ENCODE measurements at places on chromosomes 12 and 14.

DNA sequence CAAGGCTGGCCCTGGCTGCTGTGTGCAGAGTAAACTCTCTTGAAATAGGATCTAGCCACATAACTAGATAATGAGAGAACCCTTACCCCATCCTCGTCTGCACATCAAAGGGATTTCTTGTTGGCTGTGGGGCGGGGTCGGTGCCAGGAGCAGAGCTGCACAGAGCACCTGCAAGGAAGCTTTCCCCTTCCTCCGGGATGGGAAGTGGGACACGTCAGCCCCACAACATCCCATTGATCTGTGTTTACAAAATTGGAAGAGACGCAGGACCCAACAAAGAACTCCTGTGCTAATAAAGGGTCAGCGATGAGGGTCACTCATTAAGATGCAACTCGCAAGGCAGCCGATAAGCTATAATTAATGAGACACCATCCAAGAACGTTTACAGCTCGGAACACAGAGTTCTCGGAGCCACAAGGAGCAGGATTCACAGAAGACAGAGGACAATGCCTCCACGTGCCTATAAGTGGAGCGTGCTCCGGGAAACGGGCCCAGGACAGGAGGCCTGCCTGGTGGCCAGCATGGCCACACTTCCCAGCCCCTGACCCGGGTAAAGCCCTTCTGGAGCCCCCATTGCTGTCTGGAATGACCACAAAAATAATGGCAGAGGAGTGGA lies 171.5 kb downstream of the SLC15A4 start:
- no peak for DNase-seq

- DNase-seq, result no peak
Measured at GRCh38 chr12:132485619-132486018, 4.3 kb upstream of the FBRSL1 start.

DNA sequence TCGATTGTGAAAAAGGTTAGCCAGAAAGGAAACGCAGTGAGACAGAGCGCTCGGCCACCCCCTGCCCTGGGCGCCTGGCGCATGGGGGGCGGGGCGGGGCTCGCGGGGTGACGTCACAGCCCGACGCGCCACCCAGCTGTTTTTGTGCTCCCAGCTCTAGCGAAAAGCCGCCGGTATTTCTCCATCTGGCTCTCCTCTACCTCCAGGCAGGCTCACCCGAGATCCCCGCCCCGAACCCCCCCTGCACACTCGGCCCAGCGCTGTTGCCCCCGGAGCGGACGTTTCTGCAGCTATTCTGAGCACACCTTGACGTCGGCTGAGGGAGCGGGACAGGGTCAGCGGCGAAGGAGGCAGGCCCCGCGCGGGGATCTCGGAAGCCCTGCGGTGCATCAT lies at the start of gene GABARAPL1:
Gene GABARAPL1 (plus strand): TSS at position 139 of the 393 bp plus-strand sequence. CDS start 253 bp downstream, at position 392.
- peak; percentile 69 for DNase-seq

DNA sequence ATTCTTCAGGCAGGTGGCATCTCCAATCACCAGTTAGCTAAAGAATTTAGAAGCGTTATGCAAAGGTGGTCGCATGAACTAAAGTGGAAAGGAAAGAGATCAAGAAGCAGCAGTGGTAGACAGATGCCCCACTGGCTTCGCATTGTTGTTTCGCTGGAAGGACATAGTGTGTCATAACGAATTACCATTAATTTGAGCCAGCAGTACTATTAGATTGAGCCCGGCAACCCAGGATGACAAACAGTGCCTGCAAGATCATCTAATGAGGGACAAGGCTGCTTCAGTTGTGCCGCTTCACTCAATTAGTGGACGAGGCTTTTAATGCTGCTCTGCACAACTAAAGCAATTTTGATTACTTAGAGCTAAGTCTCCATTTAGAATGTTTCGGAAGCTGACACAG lies 274.5 kb upstream of the SOX5 start:
- no peak for DNase-seq

- no peak for DNase-seq
Measured at GRCh38 chr12:110972866-110973265, 52.5 kb upstream of the MYL2 start.

- no peak for DNase-seq
Measured at GRCh38 chr12:111122458-111122878, 202.1 kb upstream of the MYL2 start.

DNA sequence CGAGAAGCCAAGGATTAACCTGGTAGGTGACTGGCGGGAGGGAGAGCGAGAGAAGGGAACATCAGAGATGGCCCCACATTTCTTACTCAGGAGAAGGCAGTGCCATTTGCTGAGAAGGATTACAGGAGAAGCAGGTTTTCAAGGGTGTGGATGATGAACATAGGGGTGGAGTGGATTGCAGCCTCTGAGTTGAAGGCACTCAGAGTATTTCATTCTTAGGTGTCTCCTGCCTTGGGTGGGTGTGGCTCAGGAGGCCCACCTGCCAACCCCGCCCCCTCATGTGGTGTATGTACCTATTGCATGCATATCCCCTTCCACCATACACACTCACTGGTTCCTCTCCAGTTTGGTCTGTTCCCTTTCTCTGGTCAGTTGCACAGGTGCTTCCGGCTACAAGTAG lies 6.3 kb downstream of the ESPL1 start:
- no peak for DNase-seq

DNA sequence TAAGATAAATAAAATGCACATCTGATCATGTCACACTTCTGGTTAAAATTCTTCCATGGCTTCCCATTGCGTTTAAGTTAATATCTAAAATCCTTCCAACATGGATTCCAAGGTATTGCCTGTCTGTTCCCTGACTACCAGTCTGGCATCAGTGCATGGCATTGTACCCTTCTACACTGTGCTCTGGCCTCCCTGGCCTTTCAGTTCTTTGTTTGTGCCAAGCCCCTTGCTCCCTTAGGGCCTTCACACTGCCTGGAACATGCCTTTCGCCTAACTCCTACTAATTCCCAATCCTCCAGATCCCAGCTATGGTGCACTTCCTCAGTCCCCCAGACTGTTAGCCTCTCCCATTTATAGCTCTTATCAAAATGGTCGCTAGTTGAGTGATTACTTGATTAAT lies 6.3 kb downstream of the CIPC start:
- DNase-seq, result no peak

DNA sequence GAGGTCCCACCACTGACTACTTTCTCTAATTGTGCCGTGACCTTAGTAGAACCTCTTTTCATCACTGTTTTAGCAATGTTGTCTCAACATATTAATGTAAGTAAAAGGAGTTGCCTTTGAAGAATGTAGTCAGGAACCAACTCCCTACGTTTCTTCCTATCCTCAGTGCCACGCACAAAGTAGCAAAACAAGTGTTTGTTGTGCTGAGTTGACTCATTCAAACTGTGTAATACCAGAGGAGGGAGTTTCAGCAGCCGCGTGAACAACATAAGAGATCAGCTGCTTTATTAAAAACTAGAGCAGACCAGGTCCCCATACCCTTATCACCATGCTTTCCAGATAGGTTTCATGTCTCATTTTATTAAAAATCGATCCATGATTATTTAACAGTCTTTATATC lies 19.1 kb downstream of the PLBD1 start:
- DNase-seq, result no peak

DNA sequence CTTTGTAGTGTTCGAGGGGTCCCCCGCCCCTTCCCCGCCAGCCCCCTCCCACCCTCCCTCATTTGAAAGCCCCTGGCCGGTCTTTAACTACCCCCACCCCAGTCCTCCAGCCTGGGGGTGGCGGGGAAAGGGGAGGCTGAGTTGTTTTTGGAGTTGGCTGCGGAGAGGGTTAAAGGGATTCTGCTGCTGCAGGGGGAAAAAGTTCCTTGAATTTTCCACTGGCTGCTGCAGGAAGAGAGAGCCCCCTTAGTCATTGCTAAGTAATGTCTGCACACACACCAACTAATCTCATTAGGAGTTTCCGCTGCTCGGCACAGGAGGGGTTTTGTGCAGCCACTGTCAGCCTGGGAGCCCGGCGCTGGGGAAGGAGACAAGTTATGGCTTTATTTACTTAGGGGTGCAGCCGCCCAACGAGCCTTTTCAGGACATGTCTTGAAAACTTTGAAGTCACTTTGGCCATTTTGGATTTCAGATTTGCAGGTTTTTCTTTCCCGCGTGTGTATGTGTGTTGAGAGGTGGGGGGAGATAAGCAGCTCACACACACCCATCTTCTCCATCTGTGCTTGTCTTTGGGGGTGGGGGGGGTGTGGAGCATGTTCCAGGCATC lies 1.8 kb downstream of the ELK3 start:
- no peak for DNase-seq

DNA sequence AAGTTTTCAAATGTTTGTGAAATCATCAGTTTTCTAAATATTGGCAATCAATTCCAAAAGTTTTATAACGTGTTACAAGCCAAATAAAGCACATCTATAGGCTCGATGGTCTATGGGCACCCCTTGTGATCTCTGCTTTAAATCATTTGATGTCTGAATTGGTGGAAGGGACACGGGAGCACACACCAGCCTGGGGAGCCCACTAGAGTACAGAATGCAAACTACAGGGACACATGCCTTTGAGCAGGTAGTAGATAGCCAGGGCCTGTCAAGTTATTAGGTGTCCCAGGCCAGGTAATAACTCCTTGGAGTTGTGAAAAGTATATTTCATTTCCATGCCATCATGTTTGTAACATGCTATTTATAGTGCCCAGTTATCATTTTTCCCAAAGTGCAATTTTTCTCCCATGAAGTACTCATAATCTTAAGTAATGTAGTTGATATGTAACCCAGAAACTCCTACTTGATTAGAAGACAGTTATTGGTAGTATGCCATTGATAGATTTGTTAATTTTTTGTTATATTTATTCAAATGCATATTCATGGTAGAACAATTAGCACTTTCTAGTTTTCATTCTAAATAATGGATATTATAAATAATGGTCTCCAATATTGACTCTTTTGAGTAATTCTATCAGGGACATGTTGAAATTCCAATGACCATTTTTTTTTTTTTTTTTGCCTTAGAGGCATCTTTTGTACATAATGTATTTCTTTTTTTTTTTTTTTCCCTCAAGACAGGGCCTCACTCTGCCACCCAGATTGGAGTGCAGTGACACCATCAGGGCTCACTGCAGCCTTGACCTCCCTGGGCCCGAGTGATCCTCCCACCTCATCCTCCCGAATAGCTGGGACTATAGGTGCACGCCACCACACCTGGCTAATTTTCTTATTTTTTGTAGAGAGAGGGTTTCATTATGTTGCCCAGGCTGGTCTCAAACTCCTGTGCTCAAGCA lies 96.9 kb upstream of the FGD4 start:
- peak; percentile 36 for DNase-seq

- DNase-seq, result no peak
Measured at GRCh38 chr12:102043928-102044327, 17.9 kb downstream of the WASHC3 start.

GRCh38 chr14:64391113-64391725 lies 3.1 kb downstream of the MTHFD1 start:
- no peak for DNase-seq

- DNase-seq, result no peak
Measured at GRCh38 chr12:56772625-56773024, 9.5 kb downstream of the HSD17B6 start.

GRCh38 chr12:52579468-52580465 lies 6.1 kb upstream of the KRT74 start:
- DNase-seq, result no peak

- no peak for DNase-seq
Measured at GRCh38 chr12:56431288-56431687, 17.9 kb downstream of the TIMELESS start.

GRCh38 chr14:21822109-21822508 lies 148.5 kb upstream of the OR4E1 start:
- no peak for DNase-seq

- DNase-seq, result no peak
Measured at GRCh38 chr14:68268197-68268596, 448.6 kb downstream of the RAD51B start.

DNA sequence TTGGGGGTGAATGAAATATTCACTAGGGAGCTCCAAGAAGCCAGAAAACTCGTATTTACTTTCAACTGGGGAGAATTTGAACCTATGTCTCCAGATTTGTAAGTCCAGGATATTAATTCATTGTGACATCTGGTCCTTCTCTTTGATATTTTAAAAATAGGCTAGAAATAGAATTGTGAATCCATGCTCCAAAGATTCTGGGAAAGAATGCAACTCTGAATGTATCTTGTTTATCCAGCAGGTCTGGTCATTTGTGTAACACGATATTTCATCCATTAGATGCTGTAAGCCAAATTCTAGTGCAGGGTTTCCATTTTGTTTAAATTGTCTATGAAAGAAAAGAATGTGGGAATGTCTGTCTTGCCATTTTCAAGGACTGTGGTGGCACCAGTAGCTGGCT lies 334.7 kb downstream of the BMP4 start:
- no peak for DNase-seq

DNA sequence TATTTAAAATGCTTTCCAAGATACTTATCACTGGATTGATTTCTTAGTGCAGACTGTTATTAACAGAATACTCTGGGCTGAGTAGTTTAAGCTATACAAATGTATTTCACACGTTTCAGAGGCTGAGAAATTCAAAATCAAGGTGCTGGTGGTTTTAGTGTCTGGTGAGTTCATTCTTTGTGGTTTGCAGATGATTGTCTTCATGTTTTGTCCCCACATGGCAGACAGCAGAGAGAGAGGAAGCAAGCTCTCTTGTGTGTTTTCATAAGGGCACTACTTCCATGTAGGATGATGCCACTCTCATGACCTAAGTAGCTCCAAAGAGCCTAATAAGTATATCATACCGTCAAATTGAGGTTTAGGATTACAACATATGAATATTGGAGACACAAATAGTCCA lies 1348.9 kb upstream of the FLRT2 start:
- no peak for DNase-seq

DNA sequence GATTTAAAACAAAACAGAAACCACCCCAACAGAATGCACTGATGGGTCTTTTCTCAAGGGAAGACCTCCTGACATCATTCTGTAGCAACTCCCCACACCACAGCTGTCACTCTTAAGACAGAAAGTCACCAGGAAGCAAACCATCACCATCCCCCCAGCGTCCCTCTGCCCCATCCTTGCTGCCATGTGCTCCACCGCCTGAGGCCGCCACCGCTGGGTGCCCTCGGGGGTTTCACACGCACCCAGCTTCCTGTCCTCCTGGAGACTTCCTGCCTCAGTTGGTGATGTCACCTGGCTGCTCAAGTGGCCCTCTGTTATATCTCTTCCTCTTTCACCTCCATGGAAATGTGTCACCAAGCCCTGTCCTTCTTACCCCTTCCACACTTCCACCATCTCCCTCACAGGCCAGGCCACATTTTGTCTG lies 71.4 kb upstream of the GPR68 start:
- peak; percentile 79 for DNase-seq

DNA sequence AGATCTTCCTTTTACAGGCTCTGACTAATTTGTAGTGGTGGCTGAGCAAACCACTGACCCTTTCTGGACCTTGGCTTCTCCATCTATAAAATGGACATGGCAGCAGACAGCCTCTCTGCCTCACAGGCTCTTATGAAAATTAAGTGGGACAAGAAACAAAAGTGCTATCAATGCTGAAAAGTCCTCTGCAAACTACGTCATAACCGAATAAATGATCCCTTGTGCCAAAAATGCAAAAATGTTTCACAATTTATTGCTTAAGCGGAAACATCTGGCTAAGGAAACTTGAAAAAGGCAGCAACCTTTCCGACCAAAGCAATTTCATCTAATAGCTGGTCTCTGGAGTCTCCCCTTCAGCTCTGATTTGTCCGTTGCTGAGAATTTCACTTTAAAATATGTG lies 108.5 kb upstream of the PLXNC1 start:
- no peak for DNase-seq
